ENCODE measurements at places on chromosomes 13 and 19. TPM values are rescaled to one million over a fixed set of nuclear protein-coding genes. Genes with fewer than 3 reads are reported as not detected.

- H3K27ac ChIP-seq, result no peak overlapping the region
- H3K27me3 ChIP-seq, result no peaks in the 10 kb centered on the region
- DNase-seq, result no peak
These were observed 108.2 kb upstream of the RNF113B start for GRCh38 chr13:98285317-98285716.

- H3K27ac ChIP-seq, result no peak overlapping the region
- H3K36me3 ChIP-seq, result peaks cover 3% of the 10 kb centered on the region
- no peaks in the 10 kb centered on the region for H3K27me3 ChIP-seq
- no peak for DNase-seq
These were observed 13.9 kb downstream of the APLP1 start for GRCh38 chr19:35882114-35882832.

DNA sequence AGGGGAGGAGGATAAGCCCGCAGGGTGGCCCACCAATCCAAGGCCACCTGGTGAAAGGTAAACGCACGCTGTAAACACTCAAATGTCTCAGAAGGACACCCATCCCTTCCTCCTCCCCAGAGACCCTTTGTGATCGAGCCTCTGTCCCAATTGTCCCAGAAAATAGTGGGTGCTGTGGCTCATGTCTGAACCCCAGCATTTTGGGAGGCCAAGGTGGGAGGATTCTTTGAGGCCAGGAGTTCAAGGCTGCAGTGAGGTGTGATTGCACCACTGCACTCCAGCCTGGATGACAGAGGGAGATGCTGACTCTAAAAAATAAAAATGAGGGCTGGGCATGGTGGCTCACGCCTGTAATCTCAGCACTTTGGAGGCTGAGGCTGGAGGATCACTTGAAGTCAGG lies 3.1 kb upstream of the ABHD17A start:
- H3K4me3 ChIP-seq, result no peak overlapping the region
- H3K4me1 ChIP-seq, result peaks cover 17% of the 10 kb centered on the region
- H3K36me3 ChIP-seq, result no peaks in the 10 kb centered on the region

Gene PLIN3
- 93.0 TPM for total RNA-seq

Gene INSL3
- total RNA-seq, result not detected

Gene LIM2
- not detected for total RNA-seq

Data from chondrocyte (in vitro differentiated cells).